AG08396 (cell line): ENCODE measurements at places on chromosomes 5 and 9.

DNA sequence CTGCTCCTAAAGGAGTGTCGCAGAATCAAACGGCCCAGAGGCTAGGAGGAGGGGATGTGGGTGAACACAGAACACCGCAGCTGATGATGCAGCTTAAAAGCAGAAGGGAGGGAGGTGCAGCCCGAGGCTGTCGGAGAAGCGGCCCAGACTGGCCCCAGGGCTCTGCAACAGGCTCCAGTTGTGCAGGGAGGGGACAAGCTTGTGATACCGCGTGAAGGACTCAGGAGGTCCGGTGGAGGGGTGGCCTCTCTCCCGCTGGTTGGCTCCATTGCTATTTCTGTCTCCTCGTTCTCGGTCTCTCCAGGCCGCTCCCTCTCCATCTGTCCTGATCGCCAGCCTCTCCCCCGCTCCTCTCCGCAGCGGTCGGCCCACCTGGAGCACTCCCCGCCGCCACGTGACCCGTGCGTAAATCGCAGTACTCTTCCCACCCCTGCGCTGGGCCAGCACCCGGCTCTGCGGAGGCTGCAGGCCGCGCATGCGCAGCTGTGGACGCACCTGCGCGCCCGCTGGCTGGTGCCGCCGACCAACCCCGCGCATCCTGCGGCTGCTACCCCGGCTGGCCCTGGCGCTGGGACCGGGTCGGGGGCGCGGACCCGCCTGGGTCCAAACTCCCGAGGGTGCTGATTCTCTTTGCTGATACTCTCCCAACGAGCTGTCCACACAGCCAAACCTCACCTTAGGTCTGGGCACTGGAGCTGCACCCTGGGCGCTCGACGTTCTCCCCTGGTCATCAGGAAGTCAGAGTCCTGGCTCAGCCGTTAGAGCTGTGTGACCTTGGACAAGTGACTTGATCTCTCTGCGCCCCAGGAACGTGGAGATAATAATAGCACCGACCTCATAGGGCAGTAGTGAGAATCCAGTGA is 3.7 kb upstream of the STXBP1 start:
- DNase-seq = peak; percentile 77

DNA sequence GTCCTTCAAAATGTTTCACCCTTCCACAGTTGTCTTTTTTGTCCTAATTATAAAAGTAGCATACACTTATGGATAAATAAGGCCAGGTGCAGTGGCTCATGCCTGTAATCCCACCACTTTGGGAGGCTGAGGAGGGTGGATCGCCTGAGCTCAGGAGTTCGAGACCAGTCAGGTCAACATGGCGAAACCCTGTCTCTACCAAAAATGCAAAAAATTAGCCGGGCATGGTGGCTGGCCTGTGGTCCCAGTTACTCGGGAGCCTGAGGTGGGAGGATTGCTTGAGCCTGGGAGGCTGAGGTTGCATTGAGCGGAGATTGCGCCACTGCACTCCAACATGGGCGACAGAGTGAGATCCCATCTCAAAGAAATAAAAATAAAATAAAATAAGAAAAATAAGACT is 1.6 kb downstream of the C5orf52 start:
- no peak for DNase-seq

- no peak for DNase-seq
These were observed 85.2 kb downstream of the ATG10 start for GRCh38 chr5:82057051-82057450.

DNA sequence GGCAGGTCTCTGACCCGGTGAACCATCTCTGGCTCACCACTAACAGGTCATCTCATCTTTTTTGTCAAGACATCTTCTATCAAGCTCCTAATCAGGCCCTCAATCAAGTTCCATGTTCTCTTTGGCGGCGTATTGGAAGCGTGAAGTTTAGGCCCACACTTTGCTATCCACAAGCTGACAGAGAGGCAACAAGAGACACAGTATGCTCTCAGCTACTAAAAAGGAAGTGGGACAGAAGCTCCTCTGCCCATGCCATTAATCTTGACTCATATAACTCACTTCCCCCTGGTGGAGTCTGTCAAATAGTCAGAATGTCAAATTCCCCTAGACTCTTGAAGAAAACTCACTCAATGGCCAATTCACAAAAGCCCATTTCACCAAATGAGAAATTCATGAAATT is 77.6 kb upstream of the TMC1 start:
- DNase-seq = no peak

GRCh38 chr9:20495098-20495497 is 127.2 kb downstream of the MLLT3 start:
- DNase-seq = no peak

GRCh38 chr9:27548055-27548741 is 18.6 kb upstream of the MOB3B start:
- DNase-seq = peak; percentile 20

GRCh38 chr5:163248871-163249270 is 188.5 kb upstream of the CCNG1 start:
- DNase-seq = no peak

- no peak for DNase-seq
These were observed 35.5 kb downstream of the NDUFAF2 start for GRCh38 chr5:60980511-60980910.

DNA sequence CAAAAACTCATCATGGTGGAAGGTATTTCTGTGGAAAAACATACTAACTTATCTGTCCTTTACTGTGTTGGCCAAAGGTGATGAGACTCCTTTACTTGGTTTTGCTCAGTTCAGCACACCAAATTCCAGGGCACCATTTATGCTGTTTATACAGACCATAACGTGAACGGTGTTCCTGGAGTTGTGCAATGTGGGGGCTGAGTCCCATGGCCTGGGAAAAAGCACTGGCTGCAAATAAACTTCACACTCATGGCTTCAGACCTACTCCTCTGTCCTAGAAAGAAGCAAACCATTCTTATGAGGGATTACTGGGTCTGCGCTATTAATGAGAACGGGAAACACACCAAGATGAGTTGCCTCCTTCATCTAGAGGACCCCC is 10.4 kb downstream of the FREM1 start:
- DNase-seq = no peak

DNA sequence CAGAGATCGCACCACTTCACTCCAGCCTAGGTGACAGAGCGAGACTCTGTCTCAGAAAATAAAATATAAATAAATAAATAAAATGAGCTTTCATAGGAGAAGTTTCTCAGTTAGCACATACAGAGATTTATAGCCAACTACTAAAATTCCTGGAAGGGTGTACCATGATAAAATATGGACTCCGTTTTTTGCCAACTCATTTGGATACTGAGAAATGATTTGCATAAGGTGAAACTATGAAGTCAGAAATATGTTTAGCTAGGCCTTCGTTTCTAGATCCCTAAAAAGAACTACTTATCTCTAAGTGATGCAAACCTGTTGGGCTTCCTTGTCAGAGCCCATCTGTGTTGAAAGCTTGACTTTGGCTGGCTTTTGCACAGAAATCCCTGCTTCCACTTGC is 56.9 kb upstream of the SLC1A1 start:
- no peak for DNase-seq

GRCh38 chr9:15944341-15944740 is 391.5 kb downstream of the CCDC171 start:
- no peak for DNase-seq

GRCh38 chr5:67353500-67354450 is 157.2 kb upstream of the CD180 start:
- DNase-seq = no peak

DNA sequence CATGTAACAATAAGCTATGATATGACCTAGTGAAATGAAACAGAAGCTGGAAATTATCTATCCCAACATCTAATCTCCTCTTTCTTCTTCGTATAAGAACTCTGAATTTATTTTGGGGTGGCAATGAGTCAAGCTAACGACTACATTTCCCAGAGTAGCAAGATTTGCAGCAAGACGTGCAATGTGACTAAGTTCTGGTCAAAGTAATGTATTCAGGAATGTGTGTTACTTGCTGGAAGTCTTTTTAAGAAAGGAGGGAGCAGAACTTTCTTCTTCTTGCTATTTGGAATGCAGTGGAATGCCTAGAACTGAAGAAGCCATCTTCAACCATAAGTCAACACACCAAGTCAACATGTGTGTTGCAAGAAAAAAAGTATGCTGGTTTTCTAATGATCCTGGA is 406.6 kb upstream of the MEF2C start:
- no peak for DNase-seq

GRCh38 chr5:82405618-82406204 is 127.6 kb upstream of the RPS23 start:
- DNase-seq = peak; percentile 74

- DNase-seq = no peak
These were observed 365.9 kb downstream of the GADD45G start for GRCh38 chr9:89970701-89971100.

DNA sequence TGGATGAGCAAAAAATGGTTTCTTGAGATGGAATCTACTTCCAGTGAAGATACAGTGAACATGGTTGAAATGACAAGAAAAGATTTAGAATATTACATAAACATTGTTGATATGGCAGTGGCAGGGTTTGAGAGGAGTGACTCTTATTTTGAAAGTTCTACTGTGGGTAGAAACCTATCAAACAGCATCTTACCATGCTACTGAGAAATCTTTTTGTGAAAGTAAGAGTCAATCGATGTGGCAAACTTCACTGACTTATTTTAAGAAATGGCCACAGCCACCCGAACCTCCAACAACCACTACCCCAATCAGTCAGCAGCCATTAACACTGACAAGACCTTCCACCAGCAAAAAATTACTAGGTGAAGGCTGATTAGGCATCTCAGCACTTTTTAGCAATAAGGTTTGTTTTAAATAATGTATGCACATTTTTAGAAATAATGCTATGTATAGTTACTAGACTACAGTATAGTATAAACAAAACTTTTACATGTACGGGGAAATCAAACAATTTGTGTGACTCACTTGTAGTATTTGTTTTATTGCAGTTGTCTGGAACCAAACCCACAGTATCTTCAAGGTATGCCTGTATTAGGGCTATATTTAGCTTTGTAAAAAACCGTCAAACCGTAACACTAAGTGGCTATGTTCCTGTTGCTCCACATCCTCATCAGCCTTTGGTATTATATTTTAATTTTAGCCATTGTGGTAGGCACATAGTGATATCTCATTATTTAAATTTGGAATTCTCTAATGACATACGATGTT is 30.6 kb upstream of the ADAMTS6 start:
- no peak for DNase-seq

GRCh38 chr5:132000241-132000490 is 11.3 kb downstream of the ACSL6 start:
- DNase-seq = no peak

DNA sequence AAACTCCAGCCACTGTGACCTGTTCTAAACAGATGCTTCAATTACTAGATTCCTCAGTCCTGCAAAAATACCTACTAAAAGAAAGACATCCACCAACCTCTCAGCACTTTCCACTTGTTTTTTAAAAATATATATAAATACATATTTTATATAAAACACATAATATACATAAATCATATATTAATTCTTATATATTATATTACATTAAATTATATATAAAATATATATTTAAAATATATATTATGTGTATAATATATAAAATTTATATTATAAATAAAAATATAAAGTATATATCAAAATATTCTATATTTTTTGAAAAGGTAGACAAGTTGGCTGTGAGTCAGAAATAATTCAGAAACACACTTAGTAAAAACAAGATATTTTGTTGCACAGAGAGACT is 2371.8 kb upstream of the ACO1 start:
- DNase-seq = no peak

- DNase-seq = no peak
These were observed 55.2 kb upstream of the AFAP1L1 start for GRCh38 chr5:149216496-149216895.

- peak; percentile 14 for DNase-seq
These were observed 3.0 kb downstream of the HACD4 start for GRCh38 chr9:21028466-21028865.

- DNase-seq = no peak
These were observed 631 bp upstream of the RCL1 start for GRCh38 chr9:4792054-4792571.

GRCh38 chr5:37370550-37370863 is 399 bp downstream of the NUP155 start:
- DNase-seq = peak; percentile 29

DNA sequence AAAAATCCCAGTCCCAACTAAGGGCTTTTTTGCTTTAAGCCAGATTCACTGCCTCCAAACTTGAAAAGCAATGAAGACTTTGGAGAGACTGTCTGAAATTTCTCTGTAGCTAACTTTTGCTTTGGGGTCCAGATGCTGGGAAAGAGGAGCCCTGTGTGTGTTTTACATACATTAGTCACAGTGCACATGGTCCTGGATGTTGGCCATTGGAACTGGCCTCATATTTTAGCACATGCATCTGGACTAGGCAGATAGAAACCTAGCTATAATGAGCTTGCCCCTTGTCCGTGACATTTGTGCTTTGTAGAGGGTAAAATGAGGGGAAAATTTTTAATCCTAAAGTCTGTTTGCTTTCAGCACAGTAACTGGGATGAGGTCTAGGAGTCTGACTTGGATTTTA is 421.7 kb downstream of the CDK5RAP2 start:
- no peak for DNase-seq

DNA sequence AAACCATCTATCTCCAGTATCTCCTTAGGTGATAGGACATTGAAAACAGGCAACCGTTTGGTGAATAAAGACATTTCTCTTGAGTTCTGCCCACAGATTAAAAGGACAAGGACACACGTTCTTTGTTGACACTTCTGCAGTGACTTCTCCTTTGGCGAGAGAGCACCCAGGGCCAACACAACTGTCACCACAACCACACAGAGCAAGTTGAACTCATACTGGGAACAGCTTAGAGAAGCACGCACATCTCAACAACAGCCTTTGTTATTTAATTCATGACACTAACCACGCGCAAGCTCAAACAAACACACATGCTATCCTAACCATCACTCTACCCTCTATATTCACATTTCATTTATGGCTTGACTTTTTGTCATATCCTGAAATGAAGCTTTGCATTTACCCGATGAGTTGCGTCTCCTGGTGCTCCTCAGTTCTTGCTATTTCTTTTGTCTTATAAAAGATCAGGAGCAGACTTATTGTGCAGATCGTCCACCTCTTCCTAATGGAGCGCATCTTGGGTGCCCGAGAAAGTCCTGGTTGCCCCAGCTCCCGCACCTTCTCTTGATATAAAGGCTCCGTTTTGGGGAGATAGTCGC is 543 bp downstream of the ST8SIA4 start:
- DNase-seq = no peak
